ENCODE measurements at places on chromosomes 2 and 18.

GRCh38 chr2:47046271-47046670 lies 108.8 kb downstream of the STPG4 start:
- no peak for DNase-seq

DNA sequence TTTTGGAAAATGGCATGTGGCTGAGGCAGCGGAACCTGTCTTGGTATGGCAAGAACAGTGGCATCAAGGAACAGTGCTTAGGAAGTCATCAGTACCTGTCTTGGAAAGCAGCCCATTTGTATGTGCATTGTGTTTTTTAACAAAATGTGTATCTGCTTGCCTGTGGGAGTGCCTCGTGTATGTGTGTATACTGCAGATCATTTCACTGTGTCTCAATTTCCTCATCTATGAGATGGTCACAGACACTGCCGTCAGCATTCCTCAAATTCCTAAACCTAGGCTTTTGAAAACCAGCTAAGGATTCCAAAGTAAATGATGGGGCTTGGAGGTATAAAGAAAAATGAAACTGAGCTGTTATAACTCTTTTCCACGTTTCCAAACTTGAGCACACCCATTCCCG lies 441.3 kb downstream of the RND3 start:
- DNase-seq, result peak; percentile 6

- DNase-seq, result no peak
Observed at GRCh38 chr2:163369111-163369510, 366.7 kb downstream of the FIGN start.

- no peak for DNase-seq
Observed at GRCh38 chr18:57333940-57334339, 18.4 kb upstream of the ST8SIA3 start.

DNA sequence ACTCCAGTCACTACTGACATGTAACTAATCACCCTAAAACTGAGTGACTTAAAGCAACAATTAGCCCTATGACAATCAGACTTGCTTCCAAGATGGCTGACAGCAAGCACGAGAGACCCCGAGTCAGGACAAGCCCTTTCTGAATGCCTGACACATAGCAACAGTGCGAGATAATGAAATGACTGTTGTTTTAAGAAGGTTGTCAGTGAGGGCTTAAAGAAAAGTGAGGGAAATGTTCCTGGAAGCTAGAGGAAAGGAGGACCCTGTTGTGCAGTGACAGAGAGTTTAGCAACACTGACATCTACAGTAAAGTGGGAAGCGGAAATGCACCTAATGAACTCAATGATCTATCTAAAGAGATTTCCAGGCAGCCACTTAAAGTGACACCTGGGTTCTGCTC lies 163.1 kb downstream of the STK39 start:
- DNase-seq, result no peak

DNA sequence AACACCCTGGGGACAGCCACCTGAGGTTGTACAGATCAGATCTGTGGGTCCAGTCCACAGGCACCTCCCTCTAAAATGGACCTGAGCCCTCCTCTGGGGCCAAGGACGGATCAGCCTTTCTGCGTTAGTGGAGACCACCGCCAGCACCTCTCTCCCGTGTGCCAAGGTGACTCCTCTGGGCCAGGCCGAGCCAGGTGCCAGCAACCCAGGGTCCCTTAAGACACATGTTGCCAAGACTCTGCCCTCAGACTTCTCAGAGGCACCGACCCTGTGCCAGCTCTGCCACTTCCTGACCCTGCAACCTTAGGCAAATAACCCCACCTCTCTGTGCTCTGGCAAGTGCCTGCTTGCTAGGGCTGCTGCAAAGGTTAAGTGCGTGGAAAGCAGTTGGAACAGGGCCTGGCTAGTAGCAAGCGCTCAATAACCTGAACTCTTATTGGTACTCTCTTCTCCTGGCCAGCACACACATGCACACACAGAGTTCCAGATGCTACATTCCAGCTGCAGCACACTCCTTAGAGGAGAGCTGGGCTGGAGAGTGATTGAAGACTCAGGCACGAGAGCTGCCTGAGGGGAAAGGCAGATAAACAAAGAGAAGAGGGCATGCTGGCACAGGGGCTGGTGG lies 105.6 kb downstream of the TNS1 start:
- DNase-seq, result no peak

DNA sequence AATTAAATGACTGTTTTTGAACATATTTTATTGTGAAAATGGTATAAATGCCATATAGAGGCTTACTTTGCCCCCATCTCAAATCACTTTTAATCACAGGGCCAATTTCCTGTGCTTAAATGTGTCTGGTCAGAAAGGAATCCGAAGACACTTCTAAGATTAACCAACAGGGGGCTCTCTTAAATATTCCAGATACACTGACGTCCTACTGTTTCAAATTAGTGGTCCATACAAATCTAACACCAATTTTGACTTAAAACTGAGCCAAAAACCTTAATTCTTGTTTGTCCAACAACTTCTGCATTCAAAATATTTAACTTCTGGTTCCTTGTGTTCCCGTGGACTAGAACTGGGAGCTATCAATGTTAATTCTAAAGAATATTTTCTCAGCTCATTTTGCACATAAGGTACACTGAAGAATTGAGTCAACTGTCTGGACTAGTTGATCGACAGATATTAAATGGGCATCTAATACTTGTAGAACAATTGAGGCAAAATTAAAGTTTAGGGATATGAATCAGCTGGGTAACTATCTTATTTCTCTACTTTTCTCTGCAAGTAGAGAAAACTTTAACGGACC lies 557.5 kb downstream of the ARHGAP15 start:
- peak; percentile 67 for DNase-seq

DNA sequence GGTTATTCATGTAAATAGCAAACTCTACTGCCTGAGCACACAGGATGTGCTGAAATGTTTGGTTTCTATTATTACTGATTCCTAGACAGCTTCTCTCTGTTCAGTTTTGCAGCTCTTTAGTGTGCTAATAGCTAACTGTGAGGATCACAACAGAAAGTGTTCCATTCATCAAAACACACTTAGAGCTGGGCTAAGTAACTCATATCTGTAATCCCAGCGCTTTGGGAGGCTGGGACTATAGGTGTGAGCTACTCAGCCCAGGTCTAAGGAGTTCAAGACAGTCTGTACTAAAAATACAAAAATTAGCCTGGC lies 63.2 kb downstream of the MOGAT1 start:
- no peak for DNase-seq

DNA sequence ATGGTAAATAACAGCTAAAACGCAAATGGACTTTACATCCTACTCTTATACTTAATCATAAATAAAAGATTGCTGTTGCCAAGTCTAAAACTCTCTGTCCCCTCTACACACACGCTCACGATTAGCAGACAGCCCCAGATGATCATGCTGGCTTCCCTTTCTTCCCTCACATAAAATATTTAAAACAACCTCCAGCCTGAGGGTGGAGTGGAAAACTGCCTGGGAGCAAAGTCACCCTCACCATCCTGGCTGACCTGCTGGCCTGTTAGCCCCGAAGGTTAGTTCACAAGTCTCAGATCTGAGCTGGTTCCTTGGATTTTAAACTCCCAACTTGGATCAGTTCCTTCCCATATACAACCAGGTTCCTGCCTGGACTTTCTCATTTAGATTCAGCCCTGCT lies 288.2 kb downstream of the NBAS start:
- no peak for DNase-seq

GRCh38 chr2:9793156-9793917 lies 49.9 kb upstream of the TAF1B start:
- DNase-seq, result no peak

DNA sequence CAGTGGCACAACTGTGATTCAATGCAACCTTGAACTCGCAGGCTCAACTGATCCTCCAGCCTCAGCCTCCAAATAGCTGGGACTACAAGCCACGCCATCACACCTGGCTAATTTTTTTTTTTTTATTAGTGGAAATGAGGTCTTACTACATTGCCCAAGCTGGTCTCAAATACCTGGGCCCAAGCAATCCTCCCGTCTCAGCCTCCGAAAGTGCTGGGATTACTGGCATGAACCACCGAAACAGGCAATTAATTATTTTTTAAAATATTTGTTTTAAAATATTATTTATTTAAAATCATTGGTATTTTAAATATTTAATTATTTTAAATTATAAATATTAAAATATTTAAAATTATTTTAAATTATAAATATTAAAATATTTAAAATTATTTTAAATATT lies 24.5 kb downstream of the SRBD1 start:
- DNase-seq, result no peak

DNA sequence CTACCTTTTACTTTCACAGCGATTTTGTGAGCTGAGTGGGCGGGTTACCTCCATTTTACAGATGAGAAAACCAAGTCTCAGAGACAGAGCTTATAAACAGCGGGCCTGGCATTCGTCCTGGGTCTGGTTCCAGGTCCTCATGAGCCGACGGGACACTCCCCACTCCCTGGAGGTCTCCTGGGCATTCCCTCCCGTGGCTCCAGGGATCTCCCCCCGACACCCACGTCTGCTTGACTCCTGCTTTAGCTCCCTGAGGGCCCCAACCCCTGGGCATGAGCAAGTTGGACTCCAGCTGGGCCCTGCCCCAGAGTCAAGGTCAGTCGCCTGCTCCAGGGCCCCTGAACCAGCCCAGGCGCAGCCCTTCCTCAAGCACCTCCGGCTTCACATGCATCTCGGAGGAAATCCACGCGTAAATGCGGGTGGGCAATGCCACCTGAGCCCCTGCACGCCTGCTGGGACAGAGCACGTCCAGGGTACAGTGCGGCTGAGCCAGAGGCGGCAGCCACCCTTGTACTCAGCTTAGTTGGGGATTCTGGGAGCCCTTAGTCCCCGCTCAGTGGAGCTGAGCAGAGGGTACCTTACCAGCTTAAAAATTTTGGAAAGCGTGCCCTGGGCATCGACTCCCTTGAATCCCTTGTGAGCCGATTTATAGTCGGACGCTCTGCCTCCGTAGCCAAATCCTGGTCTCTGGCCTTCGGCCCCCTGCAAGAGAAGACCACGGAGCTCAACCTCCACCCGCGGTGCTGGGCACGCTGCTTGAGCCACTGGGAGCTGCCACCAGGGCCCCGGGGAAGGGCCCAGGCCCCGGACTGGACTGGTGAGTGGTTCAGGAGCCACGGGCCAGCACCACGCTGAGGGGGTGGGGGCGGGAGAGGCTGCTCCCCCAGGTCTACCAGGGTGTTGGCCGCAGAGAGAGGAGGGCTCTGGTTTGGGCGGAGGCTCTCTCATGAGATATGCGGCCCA lies 148.1 kb downstream of the MBP start:
- DNase-seq, result no peak

- no peak for DNase-seq
Observed at GRCh38 chr2:185880396-185880795, 141.8 kb downstream of the FSIP2 start.

- DNase-seq, result no peak
Observed at GRCh38 chr18:40031435-40031834, 1923.6 kb upstream of the PIK3C3 start.

DNA sequence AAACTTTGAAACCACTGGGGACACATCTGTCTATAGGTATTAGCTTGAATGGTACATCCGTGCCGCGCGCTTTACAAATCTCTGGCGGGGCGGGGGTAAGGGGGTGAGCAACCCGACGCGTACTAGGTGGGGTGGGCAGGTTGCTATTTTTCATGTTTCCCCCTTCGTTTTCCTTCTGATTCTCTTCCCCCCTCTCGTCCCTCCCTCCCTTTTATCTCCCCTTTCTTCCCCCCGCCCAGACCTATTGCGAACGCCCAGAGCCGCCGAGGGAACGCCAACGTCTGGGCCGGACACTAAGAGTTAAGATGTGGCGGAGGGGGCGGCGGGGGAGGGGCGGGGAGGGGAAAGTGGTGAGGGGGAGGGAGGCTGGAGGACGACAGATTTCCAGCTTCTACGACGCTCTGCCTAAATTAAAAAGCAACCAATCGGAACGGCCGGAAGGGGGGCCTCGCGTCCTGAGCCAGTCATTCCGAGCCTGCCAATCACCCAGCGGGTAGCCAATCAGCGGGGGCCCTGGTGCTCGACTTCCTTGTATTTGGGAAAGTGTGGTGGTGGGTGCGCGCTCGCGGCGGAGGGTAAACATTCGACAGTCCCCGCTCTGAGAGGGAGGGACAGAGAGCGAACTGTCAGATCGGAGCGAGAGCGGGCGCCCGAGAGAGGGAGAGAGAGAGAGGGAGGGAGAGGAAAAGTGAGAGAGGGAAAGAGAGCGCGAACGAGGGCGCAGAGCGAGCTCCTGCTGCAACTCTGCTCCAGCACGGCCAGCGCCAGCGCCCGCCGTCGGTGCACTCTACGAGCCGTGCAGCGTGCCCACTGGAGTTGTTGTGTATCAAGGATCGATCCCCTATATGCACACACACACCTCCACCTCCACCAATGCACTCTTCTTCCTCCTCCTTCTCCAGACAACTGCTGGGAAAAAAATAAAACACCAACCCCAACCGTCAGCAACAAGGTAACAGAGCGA lies at the start of gene POU3F3:
POU3F3 (plus strand) TSS at position 582 of the 964 bp plus-strand sequence. CDS start 1,396 bp downstream, outside the sequence.
- DNase-seq, result peak; percentile 99

DNA sequence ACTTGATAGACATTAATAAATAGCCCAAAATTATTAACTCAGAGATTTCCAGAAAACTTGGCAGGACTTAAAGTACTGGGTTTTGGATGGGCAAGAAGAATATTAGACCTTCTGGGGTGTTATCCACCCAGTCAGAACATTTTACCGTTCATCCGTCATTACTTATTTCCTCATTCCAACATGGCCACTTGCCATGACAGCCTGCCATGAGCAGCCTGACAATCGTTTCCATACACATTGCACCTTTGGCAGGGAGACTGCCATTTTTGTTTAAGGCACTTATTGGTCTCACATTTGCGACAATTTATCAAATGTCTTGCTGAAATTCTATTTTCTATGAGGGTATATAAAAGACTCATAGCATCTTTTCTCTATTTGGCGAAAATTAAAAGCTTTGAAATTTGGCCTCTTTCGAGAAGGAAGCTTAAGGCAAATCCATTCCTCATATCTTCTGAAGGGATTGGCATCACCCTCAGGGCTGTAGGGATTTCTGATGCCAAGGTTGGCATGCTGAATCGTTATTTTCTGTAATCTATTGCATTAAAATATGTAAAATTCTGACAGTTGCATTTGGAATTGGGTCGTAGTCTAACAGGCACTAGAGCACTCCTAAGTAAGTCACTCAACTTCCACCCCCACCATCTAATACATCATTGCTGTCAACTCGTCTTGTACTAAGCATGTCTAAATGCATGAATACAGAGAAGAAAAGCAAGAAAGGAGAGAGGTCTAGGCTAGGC lies 406.3 kb upstream of the PIK3C3 start:
- no peak for DNase-seq

DNA sequence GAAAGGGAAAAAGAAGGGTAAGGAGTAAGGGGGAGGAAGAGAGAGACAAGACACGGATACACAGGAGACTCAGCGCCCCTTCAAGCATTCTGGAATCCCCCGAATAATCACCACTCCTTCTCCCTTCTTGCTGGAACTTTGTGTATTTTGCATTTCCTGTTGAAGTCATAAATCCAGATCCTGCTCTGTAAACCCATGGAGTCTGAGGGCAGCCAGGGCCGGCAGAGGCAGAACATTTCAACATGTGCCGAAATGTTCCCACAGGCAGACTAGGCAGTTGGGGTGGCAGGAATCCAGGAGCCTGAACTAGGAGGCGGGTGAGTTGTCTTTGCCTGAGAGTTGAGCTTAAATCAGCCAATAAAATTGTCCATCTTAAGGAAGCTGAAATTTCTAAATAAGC lies 193.1 kb downstream of the SH3RF3 start:
- DNase-seq, result no peak
